Adipose tissue (tissue), 3 donors: ENCODE measurements at places on chromosomes 6 and 20. TPM values are rescaled to one million over a fixed set of nuclear protein-coding genes. Genes with fewer than 3 reads are reported as not detected.

CEBPB gene
- 214 TPM for polyA plus RNA-seq

C6orf15 gene
- not detected for polyA plus RNA-seq

RAD21L1 gene
- not detected for polyA plus RNA-seq

B3GAT2 gene
- 0.10 TPM for polyA plus RNA-seq

ANKRD66 gene
- polyA plus RNA-seq: not detected
